Fibroblast of upper back skin (primary cell): ENCODE measurements at places on chromosomes 2 and 18.

GRCh38 chr2:189527812-189528592 is 52.6 kb downstream of the SLC40A1 start:
- DNase-seq: peak; percentile 5

- no peak for DNase-seq
Observed at GRCh38 chr2:239326831-239327535, 73.8 kb downstream of the HDAC4 start.

DNA sequence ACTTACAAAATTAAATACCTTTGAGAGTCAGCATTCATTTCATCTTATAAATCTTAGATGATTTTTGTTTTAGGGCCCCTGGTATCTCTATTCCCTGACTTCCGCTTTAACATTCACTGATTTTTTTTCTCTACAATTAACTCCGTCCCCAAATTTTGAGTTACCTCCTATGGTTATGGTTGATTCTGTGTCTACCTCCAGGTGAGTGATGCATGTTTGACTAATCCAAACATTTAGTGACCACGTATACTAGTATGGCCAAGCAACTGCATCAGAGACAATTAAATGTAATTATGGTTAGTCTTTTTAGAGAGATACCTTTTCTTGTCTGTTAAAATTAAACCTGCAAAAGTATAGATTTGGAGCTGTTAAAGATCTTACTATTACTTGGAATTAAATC is 120.3 kb downstream of the CCDC102B start:
- DNase-seq: no peak

GRCh38 chr2:163734881-163735684 is 725 bp downstream of the FIGN start:
- DNase-seq: no peak

DNA sequence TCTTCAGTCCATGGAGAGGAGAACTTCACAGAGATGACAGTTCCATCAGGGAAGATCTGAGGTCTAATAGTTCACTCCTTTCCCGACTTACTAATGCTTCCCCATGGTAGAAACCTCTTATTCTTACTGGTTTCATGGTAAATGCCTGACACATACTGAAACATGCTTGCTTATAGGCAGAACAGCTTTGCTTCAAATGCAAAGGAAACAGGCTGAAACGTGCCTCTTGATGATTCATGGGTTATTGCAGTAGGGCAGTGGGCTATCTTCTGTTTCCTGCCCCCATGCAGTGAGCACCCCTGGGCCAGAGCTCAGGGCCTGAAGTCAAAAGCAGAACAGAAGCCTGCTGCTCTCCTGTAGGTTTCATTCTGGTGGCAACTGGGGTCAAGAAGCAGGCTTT is 223.5 kb downstream of the RDH14 start:
- no peak for DNase-seq

DNA sequence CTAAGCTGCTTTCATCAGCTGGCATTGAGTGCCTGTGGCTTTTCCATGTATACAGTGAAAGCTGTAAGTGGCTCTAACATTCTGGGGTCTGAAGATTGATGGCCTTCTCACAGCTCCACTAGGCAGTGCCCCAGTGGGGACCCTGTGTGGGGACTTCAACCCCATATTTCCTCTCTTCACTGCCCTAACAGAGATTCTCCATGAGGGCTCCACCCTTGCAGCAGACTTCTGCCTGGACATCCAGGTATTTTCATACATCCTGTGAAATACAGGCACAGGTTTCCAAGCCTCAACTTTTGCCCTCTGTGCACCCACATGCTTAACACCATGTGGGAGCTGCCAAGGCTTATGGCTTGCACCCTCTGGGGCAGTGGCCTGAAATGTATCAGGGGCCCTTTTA is 188.2 kb upstream of the SYT4 start:
- no peak for DNase-seq

DNA sequence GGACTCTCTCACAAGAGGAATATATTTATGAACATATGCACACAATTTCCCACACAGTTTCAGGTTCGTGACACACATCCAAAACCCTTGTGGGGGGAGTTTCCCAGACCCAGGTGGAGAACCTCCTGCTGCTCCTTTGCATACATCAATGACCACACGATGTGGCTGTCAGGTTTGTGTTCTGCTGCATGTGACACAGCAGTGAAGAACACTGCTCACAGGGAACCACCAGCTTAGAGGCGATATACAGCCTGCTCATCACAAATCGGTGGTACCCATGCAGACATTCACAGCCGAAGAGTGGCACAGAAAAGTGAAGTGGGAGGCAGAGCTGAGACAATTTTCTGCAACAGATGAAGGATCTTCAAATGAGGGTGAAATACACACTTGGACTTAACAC is 175.6 kb upstream of the ZFP36L2 start:
- DNase-seq: no peak

- DNase-seq: peak; percentile 64
Observed at GRCh38 chr2:223970343-223971128, 13.3 kb downstream of the MRPL44 start.

GRCh38 chr2:65317841-65318240 is 90.2 kb downstream of the ACTR2 start:
- DNase-seq: no peak

- peak; percentile 89 for DNase-seq
Observed at GRCh38 chr2:207854484-207855440, 85.1 kb upstream of the FZD5 start.
